ENCODE measurements at places on chromosomes 2 and 18. TPM values are rescaled to one million over a fixed set of nuclear protein-coding genes. Genes with fewer than 3 reads are reported as not detected.

GRCh38 chr2:98552499-98553179, 55.7 kb downstream of the COA5 start:
- DNase-seq: no peak

Gene PTPN18
- 17.3 TPM for polyA plus RNA-seq

GRCh38 chr2:70684846-70685622, 83.0 kb downstream of the ADD2 start:
- DNase-seq: no peak

GRCh38 chr2:121004950-121005349, 269.3 kb downstream of the GLI2 start:
- no peak for DNase-seq

Gene CDH20
- polyA plus RNA-seq: not detected

Gene HAAO
- 6.4 TPM for polyA plus RNA-seq

DNA sequence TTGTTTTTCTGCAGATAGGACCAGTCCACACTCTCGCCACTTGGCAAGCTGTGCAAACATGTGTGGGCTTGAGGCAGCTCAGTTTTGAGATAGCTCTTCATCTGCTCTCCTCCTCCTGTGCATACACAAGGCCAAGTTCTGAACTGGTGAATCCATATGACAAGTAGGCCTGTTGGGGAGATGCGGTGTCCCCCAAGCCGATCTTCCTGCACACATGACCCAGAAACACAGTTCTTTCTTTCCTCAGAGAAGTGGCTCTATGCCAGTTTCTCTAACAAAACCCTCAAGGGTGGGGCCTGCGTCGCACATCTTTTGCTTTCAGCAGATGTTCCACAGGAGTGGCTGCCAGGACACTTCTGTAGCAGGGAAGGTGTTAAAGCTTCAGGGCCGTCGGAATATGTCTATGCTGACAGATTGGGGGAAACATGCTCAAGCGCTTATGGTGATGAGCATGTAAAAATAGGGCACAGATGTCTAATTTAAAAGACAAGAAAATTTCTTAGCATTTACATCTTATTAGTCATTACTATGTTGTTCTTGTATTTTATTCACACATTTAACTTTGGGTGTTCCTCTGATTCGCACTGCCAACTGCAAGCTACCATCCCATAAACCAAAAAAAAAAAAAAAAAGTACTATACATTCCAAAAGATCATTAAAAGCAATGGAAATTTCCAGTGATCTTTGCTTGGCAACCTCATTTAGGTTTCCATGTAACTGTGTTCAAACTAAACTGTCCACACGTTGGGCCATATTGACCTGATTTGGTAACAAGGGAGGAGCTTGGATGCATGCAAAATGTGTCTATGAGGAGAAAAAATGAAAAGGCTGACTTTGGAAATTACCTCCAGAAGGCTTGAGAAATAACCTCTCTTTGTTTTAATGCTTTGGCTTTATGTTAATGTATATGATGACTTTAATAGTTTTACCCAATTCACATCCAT, 1055.5 kb upstream of the KLHL29 start:
- no peak for DNase-seq

GRCh38 chr2:143481733-143482132, 352.5 kb downstream of the ARHGAP15 start:
- DNase-seq: no peak

Gene MYO5B
- polyA plus RNA-seq: 0.44 TPM

Gene TMEM17
- polyA plus RNA-seq: 0.93 TPM

- DNase-seq: no peak
Observed at GRCh38 chr18:50494569-50494968, 65.3 kb upstream of the MAPK4 start.

DNA sequence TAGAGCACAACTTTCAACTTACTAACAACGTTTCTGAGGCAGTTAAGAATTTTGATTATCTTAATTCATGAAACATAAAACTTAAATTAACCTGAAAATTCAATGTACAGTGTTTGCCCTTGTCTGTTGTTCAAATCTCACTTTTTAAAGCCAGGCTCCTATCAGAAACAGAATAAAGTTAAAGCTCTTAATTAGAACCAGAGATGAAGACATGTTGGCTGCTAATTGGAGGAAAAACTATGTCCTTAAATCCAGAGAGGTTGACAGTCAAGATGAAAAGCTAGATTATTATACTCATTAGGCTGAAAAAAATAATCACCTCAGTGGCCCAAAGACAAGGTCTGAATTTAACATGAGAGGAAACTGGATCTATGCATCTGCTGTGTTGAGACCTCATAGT, 52.3 kb downstream of the SOWAHC start:
- DNase-seq: no peak

- no peak for DNase-seq
Observed at GRCh38 chr2:96887493-96888012, 17.7 kb upstream of the SEMA4C start.

DNA sequence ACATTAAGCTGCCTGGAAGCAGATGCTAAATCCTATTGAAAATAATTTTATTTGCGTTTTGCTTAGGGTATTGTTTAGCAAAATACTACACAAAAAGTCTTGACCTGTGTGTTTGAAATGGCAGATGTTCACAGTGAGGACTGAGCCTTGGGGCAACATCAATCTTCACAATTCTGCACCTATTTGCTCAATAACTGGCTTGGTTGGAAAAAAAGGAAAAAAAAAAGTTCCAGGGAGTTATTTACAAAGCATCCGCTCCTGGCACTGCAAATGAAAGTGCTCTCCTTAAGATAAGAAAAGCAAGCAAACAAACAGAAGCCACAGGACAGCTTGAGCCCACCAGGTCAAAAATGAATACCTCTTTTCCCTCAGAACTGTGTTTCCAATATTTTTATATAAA, 77.7 kb downstream of the MAP2 start:
- no peak for DNase-seq

GRCh38 chr2:241161646-241162281, 11.5 kb downstream of the PPP1R7 start:
- DNase-seq: peak; percentile 77

Gene ZNF892
- 0.26 TPM for polyA plus RNA-seq

GRCh38 chr18:8765783-8766463, 60.6 kb downstream of the MTCL1 start:
- no peak for DNase-seq

DNA sequence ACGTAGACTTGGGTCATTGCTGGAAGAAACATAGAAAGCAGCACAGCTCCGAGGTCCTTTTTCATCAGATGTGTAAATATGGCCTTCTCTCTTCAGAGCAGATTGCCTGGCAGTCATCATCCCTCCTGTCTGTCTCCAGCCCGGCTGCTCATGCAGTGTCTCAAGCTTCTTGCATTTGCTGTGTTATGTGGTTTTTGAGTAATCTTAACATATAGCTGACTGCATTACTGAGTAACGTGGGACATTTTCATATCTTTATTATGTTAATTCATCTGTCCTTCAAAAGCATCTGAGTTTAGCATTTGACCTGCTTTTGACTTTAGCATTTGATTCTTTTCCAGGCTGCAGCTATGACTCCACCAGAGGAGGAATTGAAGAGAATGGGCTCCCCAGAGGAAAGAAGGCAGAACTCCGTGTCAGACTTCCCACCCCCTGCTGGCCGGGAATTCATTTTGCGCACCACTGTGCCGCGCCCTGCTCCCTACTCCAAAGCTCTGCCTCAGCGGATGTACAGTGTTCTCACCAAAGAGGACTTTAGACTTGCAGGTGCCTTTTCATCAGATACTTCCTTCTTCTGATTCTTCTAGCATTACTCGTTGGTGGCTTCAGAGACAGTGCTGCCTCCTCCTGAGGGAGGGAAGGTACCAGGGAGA, 116.2 kb downstream of the RAB3GAP1 start:
- DNase-seq: no peak

Gene TDRD15
- polyA plus RNA-seq: not detected

- no peak for DNase-seq
Observed at GRCh38 chr18:39952816-39953215, 2002.2 kb upstream of the PIK3C3 start.

GRCh38 chr2:151560289-151560688, 150.6 kb downstream of the RIF1 start:
- DNase-seq: no peak

- DNase-seq: no peak
Observed at GRCh38 chr2:187424146-187424545, 23.9 kb downstream of the CALCRL start.

Gene WDR12
- 28.2 TPM for polyA plus RNA-seq

DNA sequence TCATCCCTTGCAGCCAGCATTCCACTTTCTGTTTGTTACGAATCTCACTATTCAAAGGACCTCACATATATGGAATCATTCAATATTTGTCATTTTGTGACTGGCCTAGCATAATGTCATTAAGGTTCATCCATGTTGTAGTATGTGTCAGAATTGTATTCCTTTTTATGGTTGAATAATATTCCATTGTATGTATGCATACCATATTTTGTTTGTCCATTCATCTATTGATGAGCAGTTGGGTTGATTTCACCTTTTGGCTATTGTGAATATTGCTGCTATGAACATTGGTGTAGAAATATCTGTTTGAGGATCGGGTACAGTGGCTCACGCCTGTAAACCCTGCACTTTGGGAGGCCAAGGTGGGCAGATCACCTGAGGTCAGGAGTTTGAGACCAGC, 35.0 kb downstream of the PSMD14 start:
- no peak for DNase-seq

- DNase-seq: no peak
Observed at GRCh38 chr2:108968619-108969018, 20.4 kb downstream of the EDAR start.

- no peak for DNase-seq
Observed at GRCh38 chr2:3343012-3343411, 34.6 kb downstream of the EIPR1 start.

DNA sequence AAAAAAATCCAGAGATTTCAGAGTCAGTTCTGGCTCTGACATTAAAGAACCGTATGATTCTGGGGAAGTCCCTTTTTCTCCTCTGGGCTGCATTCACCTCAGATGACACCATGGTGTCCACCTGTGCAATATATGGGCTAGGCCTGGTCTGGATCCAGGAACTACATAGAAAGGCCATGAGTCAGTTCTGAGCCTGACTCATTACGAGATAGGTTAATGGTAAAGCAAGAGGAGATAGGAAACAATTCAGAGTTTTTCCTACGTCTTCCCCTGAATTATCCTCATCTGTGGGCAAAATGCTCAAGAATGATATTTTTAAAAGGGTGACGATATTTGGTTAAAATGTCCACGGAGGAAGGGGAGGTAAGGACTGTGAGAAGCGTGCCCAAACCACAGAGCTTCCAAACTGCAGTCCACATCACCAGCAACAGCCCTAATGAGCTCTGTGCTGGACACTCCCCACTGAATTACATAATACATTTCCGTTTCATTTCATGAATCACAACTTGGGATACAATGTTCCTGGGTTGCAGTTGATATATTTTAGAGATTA, 180.1 kb upstream of the OSR1 start:
- peak; percentile 7 for DNase-seq

Measured in heart right ventricle (tissue), 16 donors.